ENCODE measurements at places on chromosomes 7 and 10.

- DNase-seq, result no peak
These were observed 22.4 kb upstream of the MICU1 start for GRCh38 chr10:72648301-72648700.

DNA sequence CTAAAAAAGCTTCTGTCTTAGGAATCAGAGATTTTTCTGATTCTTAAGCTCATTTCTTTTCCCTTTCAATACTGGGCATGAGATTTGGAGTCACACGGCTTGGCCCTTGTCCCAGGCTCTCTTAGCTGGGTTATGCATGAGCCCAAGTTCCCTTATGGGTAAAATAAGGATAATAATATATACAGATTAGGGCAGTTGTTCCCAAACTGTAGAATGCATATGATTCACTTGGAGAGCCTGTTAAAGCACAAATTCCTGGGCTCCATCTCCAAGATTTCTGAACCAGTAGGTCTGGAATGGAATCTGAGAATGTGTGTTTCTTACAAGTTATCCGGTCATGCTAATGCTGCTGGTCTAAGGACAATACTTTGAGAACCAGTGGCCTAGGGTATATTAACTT is 154.0 kb downstream of the REEP3 start:
- DNase-seq, result no peak

DNA sequence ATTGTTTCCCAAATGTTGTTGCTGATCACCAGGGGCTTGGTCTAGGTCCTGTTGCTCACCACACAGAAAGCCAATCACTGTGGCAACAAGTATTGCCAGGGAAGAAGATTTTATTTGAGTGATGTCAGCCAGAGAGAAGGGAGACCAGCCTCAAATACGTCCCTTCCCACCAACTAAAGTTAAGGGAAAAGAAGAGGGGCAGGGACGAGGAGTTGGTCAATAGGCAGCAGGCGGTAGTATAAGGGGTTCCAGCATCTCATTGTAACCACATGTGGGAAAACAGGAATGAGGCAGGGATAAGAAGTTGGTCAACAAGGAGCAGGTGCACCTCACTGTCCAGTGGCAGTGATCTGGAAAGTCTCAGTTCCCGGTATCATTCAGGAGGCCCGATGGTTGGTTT is 138.9 kb upstream of the KCNMA1 start:
- no peak for DNase-seq

GRCh38 chr10:4241724-4242345 is 456.8 kb upstream of the KLF6 start:
- DNase-seq, result no peak

- no peak for DNase-seq
These were observed 349.9 kb downstream of the RPS24 start for GRCh38 chr10:78383378-78384048.

GRCh38 chr7:137987563-137987962 is 14.3 kb downstream of the CREB3L2 start:
- no peak for DNase-seq

DNA sequence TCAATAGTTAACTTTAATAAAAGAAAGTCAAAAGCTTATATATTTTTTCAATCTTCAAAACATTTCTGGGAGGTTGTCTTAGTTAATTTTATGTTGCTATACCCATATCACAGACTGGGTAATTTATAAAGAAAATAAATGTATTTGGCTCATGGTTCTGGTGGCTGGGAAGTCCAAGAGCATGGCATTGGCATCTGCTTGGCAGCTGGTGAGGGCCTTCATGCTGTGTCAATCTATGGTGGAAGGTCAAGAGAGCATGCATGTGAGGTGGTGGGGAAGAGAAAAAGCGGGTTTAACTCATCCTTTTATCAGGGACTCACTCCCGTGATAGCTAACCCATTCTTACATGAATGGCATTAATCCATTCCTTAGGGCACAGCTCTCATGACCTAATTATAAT is 119.8 kb downstream of the EGFR start:
- DNase-seq, result no peak

Data from right atrium auricular region (tissue), 2 donors.